Cortex of kidney (tissue), 1 donor: ENCODE measurements at places on chromosomes 7 and 10.
A peak's percentile ranks its signal among the peaks of the same experiment; 100 is the strongest.

DNA sequence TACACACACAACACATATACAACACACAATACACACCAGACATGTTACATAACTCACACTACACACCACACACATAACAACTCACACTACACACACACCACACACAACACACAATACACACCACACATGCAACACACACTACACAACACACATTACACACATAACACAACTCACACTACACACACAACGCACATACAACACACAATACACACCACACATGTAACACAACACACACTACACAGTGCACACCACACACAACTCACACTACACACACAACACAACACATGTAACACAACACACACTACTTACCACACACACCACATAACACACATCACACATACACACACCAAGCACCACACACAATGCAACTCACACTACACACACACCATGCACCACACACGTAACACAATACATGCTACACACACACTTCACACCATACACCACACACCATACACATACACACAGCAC is 166.5 kb downstream of the KCNMA1 start:
- DNase-seq = no peak

- DNase-seq = no peak
Observed at GRCh38 chr10:53079283-53079682, 306.7 kb upstream of the MBL2 start.

- no peak for DNase-seq
Observed at GRCh38 chr7:31811650-31812461, 124.8 kb downstream of the PPP1R17 start.

GRCh38 chr7:127768241-127768640 is 116.2 kb downstream of the SND1 start:
- no peak for DNase-seq

DNA sequence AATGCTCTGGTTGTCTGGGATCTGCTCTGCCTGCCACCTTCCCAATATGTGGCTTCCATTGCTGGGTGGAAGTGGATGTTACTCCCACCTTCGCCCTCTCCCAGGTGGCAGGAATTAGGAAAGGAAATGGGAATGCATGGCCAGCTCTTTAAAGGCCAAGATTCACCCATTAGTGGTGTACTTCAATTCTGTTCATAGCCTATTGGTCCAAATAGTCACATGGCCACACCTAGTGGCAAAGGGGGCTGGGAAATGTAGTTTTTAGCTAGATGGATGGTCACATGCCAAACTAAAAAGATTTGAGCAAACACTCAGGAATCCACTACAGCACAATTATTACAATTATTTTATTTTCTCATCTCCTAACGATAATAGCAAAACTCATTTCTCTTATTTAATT is 135.1 kb downstream of the NPY start:
- no peak for DNase-seq

DNA sequence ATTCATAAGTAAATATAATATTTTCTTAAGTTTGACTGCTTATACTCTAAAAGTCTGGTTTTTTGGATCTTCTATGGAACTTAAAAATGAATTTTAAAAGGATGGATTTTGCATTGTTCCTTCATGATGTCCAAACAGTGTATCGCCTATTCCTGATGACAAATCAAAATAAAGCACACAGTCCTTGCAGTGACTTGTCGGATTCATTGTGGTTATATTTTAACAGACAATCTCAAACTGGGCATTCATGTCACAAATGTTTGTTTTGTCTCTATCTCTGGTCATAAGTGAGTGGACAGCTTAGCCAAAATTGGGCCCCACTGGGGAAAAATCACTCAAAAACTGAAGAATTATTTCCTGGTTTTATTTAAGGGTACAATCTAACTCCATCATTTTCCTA is 74.8 kb downstream of the LMBR1 start:
- no peak for DNase-seq

DNA sequence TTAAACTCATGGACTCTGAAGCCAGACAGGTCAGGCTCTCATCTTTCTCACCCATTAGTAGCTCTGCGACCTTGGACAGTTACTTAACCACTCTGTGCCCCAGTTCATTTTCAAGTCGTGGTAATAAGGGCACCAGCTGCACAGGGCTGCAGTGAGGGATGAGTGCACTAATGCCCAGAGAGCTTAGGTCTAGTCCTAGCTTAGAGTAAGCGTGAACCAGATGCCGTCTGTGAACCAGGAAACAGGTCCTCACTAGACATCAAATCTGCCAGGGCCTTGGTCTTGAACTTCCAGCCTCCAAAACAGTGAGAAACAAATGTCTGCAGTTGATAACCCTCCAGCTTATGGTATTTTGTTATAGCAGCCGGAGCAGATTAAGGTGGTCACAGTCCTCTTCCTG is 222.4 kb upstream of the PFKP start:
- no peak for DNase-seq

DNA sequence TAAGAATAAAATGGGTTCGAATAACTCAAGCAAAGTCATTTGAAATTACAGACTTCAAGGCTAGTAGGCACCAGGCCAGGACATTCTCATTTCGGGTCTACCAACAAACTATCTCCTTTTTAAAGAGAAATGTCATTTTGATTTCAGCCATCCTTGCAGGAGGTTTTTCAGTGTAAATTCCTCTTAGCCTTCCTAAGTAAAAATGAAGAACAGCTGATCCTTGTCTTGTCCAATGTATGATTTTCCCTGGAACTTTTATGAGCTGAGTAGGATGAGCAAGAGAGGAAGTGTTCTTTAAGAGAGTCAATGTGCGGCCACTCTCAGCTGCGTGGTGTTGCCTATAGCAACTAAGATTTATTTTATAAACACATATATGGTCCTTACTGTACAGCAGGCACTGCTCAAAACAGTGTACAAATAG is 110.1 kb downstream of the PLCE1 start:
- no peak for DNase-seq

DNA sequence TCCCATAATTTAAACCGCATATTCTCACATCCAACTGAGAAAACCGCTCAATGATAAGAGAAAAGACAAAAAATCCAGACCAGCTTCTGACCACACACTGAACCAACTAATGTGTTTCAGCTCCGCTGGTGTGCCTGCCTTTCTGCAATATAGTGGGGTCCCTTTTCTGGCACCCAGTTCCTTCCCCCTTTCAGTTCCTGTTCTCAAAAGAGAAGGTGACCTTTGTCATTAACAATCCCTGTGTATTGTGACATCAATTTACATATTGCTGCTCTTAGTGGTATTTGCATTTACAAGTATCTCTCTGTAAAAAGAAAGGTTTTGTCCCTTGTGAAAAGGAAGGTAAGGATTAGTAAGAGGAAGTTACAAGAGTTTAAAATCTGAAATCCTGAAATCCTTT is 1.4 kb downstream of the PPP1R17 start:
- DNase-seq = no peak

DNA sequence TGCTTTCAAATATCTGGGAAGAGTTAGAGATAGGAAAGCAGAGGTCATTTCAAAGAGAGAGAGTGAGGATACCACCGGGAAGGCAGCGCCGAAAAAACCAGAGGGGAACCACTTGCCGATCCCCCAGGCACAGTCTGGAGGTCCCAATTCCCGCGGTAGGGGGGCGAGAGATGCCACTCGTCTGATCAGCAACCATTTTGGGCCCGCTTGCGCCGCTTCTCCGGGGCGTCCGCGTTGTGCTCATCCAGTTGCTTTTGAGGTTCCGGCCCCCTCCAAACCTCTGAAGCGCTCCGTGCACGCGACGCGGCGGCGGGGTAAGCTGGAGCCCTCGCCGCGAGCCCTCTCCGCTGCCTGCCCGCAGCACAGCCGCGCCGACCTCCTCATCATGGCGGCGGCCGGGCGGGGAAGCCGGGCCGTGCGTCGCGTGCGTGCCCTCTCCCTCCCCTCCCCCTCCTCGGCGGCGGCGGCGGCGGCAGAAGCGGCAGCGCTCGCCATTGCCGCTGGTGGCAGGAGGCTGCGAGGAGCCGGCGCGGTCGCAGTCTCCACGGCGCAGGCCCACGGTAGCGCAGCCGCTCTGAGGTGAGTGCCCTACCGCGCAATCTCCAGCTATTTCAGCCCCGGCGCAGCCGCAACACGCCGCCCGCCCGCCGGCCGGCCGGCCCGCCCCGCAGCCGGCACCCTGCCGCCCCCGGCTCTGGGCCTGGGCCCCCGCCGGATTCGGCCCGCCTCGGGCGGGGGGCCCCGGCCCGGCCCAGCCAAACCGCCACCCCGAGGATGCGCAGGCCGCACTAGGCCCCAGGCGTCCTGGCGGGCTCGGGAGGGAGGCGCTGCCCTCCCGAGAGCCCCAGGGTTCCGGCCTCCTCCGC is at the start of gene NRF1:
Gene NRF1 (plus strand): TSS at position 475 of the 866 bp plus-strand sequence. CDS start 45,632 bp downstream, outside the sequence.
- DNase-seq = peak; percentile 56

GRCh38 chr10:95660283-95660682 is 3.8 kb upstream of the ALDH18A1 start:
- DNase-seq = no peak

- DNase-seq = no peak
Observed at GRCh38 chr7:136530831-136531230, 337.6 kb upstream of the CHRM2 start.

GRCh38 chr7:56206420-56206819 is 90.2 kb upstream of the NUPR2 start:
- no peak for DNase-seq

GRCh38 chr10:31864834-31865518 is 63.7 kb downstream of the ARHGAP12 start:
- no peak for DNase-seq

- no peak for DNase-seq
Observed at GRCh38 chr10:26557641-26558014, 119.5 kb downstream of the APBB1IP start.

GRCh38 chr10:97969538-97970079 is 60.8 kb downstream of the CRTAC1 start:
- no peak for DNase-seq

- DNase-seq = no peak
Observed at GRCh38 chr7:17535776-17536175, 237.3 kb downstream of the AHR start.

DNA sequence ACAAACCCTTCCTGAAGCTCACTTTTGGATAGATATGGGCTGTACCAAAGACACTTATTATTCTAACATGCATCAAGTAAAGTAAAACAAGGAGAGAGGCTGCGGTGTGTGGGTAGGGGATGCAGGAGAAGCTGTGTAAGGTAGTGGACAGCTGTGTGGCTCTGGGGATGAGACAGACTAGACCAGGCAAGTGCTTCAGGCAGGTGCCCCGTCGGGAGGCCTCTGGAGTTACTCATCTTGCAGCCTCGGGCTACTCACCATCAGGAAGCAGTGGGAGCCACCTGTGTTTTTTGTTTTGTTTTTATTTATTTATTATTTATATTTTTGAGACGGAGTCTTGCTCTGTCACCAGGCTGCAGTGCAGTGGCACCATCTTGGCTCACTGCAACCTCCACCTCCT is 49.3 kb upstream of the NCAPG2 start:
- no peak for DNase-seq

GRCh38 chr10:3886191-3886590 is 101.2 kb upstream of the KLF6 start:
- DNase-seq = no peak

- DNase-seq = no peak
Observed at GRCh38 chr7:142866361-142867096, 11.7 kb downstream of the EPHB6 start.

DNA sequence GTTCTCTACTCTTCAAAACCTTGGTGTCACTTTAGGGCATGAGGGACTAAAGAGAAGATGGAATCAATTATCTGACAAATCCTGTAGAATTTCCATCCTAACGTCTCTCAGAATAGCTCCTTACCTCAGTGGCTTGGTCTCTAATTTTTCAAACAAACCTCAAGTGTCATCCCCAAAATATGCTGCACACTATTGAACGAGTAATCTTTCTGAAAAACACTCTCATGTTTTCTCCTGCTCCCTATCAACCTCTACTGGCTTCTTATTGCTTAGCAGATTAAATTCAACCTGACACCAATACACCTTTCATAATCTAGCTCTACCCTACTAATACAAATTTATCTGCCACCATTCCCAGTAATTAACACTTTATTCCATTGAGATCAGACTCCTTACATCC is 8.5 kb downstream of the CNOT4 start:
- DNase-seq = no peak

DNA sequence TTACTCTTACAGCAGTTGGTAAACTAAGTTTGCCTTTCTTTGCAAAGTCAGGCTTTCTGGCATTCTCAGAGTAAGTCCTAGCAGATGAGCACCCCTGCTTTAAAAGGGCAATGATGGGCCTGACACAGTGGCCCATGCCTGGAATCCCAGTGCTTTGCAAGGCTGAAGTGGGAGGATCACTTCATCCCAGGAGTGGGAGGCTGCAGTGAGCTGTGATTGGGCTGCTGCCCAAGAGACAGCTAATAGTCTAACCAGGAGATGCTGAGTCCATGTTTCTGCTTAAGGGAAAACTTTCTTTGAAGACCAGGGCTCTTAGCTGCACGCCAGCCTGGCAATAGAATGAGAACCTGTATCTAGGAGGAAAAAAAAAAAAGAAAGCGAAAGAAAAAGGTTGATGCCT is 100.2 kb upstream of the MPP7 start:
- no peak for DNase-seq

- no peak for DNase-seq
Observed at GRCh38 chr10:103225939-103226338, 19.7 kb upstream of the RPEL1 start.

GRCh38 chr7:13021566-13022300 is 334.3 kb downstream of the ARL4A start:
- DNase-seq = no peak

DNA sequence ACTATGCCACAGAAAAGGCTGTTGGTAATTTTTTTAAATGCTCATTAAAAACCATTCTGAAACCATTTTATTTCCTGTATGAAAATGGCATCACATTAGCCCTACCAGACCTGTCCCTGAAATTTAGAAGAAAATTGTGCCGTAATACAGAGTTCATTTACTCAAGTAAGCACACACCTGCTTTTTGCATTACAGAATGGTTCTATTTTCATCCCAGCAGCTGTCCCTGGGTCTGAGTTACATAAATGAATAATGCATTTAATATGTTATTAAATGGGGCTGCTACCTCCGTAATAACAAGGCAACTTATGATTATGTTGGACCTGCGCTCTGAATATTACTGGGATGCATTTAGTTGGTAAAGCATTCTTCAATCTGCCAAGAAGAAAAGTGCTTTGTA is 508.9 kb downstream of the SORCS1 start:
- DNase-seq = no peak

DNA sequence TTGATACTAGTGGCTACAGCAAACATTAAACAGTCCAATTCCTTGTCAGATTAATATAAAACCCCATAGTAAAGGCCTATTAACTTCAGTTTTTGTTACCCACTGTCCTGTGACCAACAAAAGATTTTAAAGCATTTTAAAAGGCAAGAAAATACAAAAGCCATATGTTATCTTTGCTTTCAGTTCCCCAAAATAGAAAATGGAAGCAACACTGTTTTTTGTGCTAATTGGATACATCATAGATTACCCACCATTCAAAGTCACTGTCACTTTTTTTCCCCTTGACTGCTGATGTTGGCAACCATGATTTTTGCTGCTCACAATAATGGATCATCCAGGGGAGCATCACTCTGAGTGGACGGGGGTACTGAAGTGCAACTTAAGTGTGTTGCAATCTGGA is 52.4 kb upstream of the TMEM140 start:
- no peak for DNase-seq

GRCh38 chr10:8379906-8380832 is 325.7 kb downstream of the GATA3 start:
- DNase-seq = no peak

- DNase-seq = no peak
Observed at GRCh38 chr7:18521945-18522566, 26.5 kb downstream of the HDAC9 start.

GRCh38 chr10:369221-369683 is 234.0 kb downstream of the ZMYND11 start:
- DNase-seq = no peak

GRCh38 chr7:22821702-22822485 is 755 bp downstream of the TOMM7 start:
- no peak for DNase-seq

GRCh38 chr7:98079891-98080648 is 26.6 kb upstream of the LMTK2 start:
- no peak for DNase-seq
